ENCODE measurements at places on chromosomes 4 and X. TPM values are rescaled to one million over a fixed set of nuclear protein-coding genes. Genes with fewer than 3 reads are reported as not detected.

Gene PF4V1
- 2.5 TPM for total RNA-seq

DNA sequence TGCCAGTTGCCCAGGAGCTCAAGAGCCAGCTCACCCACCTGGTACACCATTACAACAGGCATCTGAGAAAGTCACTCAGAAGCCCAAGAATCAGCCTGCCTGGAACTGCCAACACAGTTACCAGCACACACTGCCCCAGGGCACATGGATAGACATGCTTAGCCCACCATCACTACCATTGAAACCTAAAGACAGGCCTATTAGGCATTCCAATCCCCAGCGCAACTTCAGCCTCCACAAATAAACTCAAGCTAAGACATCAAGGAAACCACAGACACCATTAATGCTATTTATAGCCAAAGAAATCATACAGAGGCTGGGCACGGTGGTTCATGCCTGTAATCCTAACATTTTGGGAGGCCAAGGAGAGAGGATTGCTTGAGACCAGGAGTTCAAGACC lies 42.3 kb downstream of the ATRX start:
- no peak for DNase-seq

- no peak for DNase-seq
Observed at GRCh38 chr4:142347241-142347640, 498.9 kb downstream of the INPP4B start.

DNA sequence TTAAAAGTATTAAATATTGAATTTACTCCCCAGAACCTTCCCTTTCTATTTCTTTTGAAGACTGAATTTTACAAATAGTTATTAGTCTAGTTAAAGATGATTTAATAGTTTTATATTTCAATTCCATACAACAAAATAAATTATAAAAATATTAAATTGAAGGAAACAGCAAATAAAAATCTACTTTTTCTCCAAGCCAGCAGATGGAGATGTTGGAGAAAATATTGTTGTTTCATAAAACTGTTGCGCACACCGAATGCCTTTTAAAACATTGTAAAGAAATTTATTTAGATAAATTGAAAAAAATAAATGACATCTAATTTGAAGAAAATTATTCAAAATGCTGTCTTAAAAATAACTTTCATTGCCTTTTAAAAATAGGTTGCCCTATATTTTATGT lies 5.5 kb downstream of the GRIA2 start:
- DNase-seq = no peak

DNA sequence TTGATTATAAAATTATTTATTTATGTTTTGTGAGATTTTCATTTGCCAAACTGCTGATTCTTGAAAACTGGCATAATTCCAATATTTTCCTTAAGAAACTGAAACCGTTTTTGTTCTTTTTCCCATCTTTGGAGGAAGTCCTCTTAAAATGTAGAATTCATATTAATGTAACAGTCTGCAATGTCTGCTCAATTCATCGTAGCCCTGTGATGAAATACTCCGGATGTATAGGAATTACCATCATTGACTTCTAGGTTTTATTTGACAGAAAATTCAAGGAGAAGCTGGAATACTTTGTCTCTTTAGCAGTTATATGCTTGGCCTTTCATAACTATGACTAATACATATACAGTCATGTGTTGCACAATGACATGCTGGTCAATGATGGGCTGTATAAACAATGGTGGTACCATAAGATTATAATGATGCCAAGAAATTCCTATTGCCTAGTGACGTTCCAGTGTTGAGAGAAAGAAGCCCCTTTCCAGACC lies 185.0 kb upstream of the GPRIN3 start:
- DNase-seq = no peak

DNA sequence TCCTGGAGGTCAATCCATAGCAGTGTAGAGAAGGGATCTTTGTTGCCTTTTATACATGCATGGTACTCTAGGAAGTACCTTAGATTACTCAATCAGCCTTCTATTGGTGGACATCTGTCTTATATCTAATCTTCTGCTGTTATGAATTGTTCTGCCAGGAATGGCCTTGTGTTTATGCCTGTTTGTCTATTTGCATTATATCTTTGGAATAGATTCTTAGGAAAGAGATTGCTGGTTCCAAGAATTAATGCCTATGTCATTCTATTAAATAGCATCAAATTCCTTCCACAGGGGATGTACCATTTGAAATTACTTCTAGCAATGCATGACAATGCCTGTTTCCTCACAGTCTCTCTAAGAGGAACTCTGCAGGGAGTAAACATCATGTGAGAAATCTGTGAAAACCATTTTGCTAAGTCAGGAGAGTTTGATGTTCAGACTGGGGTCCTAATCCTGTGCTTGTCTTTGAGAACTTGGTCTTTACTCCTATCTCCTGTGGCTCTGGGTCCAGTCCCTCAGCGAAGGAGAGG lies 42.5 kb downstream of the BEX3 start:
- no peak for DNase-seq

Gene EMCN
- 4.2 TPM for total RNA-seq
